HAP-1 (cell line): ENCODE measurements at places on chromosomes 13 and 19.

DNA sequence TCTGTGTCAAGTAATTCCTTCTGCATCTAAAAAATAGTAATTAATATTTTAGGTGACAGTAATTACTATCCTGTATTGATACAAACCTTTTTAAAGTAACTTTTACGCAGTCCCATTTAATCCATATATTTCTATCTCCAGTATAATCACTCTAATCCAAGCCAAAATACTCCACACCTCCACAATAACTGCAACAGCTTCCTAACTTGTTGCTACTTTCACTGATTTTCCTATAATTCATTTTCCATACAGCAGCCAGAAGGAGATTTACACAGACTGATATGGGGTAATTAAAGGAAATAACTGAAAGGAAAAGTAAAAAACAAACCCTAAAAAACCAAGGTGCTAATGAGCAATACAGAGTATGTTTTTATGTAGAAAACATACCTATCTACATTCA is 64.9 kb downstream of the RBM26 start:
- no peak for DNase-seq

GRCh38 chr13:21606251-21606650 is 2.3 kb upstream of the MICU2 start:
- no peak for DNase-seq

DNA sequence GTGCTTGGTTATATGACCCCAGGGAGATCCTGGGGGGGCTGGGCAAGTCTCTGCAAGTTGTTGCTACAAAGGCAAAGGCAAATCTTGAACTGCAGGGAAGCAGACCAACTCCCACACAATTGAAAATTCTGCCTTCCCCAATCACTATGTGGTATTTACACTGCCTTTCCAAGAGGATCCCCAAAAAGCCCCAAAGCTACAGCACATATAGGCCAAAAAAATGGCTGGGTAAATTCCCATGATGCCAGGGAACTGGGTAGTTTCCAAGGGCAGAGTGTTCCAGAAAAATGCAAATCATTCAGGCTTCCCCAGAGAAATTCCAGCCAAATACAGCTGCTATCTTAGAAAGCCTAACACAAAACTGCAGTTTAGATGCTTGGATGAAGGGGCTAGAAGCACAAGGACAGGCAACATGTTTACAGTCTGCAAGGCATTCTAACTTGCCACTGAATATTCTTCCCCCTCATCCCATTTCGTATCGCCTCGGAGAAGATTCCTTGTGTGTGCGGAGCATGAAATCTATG is 6.2 kb downstream of the FOXO1 start:
- no peak for DNase-seq

DNA sequence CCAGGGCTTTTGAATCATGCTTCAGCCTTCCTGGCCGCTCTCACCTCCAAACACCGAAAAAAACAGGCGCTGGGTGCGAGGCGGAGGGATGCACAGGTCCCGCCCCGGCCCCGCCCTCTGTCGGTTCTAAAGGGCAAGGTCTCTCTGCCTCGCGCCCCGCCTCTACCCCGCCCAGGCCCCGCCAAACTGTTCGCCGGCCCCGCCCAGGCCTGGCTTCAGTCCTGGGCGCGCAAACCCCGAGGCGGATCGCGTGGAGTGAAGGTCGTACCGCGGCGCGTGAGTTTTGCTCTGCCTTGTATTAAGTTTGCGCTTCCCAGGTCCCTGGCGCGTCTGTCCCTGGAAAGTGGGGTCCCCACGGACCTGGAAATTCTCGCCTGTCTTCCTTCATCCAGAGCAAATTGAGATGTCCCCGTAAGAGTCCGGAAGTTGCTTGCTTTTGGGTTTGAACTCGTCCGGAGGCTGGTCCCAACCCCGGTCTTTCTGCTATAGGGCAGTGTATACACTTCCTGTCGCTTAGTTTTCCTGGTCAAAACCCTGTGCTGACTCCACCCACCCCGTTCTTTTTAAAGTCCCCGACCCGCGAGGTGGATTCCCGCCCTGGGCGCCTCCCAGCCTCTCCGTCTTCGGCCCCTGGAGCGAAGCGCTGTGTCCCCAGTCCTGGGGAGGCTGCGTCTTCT is 8.4 kb downstream of the ZNF808 start:
- DNase-seq: no peak

- no peak for DNase-seq
Observed at GRCh38 chr13:42486711-42487198, 87.2 kb upstream of the TNFSF11 start.

GRCh38 chr19:55540619-55541018 is 3.7 kb upstream of the SBK2 start:
- no peak for DNase-seq

GRCh38 chr13:35345992-35346391 is 130.5 kb downstream of the MAB21L1 start:
- DNase-seq: no peak

- DNase-seq: no peak
Observed at GRCh38 chr13:102141625-102142472, 260.0 kb downstream of the FGF14 start.

DNA sequence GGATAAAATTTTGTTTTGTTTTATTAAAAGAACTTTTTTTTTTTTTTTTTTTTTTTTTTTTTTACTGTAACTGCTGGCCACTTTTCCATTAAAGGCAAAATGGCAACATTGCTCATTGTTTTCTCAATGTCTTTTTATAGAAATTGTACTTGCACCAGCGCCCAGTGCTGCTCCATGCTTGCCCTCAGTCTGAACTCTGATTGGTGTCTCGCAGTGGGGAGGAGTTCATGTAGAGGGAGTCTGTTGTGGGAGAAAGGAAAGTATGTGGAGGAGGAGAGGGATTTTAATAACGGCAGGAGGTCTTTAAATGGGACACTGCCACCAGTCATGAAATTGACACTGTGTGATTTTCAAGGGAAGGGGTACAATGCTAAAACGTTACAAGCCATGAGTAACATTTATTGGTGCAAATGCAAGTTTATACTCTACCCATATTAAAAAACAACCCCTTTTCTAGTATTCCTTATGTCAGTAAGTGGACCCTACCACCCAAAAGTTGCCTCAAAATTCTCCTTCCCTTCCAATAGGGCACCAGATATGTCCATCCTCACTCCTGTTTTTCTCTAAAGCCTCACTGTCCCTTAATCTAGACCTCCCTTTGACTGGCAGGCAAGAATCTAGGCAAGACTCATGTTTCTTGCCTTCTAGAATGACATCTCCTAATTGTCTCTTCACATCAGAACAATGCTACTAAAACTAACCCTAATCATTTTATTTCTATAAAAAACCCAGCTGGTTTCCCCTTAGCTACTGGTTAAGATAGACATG is 3.2 kb downstream of the RASL11A start:
- no peak for DNase-seq

DNA sequence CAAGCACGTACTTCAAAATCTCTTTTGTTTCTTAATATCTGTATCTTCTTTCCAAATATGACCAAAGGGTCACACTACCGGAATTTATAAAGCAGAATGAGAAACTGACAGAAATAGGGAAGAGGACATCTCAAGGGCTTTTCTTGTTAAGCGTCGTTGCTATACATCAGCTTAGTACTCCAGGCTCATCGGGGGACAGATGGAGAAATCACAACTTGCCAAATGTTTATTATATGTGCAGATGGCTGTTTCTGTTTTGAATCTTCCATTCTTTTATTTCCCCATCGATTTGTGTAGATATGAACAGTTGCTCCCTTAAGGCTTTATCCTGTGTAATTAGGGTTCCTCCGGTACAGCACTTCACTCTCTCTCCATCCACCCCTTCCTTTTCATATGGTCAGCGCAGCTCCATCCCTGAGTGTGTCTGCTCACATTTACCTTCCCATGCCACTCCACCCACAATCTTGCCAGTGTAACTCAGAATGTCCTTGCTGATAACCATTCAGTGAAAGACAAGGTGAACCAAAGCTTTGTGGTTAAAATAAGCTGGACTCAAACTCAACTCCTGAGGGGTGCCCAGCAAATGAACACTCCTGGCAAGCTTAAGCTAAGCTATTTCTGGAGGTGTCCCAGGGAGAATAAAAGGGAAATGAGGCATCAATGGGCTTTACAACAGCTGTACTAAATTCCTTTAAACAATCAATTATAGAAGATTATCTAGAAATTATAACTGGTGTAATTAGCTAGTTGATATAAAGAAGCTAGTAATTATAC is 51.3 kb downstream of the TBC1D4 start:
- no peak for DNase-seq

- DNase-seq: no peak
Observed at GRCh38 chr13:76597868-76598267, 288.3 kb downstream of the KCTD12 start.

- DNase-seq: no peak
Observed at GRCh38 chr13:31195616-31196015, 4.2 kb upstream of the B3GLCT start.

- DNase-seq: no peak
Observed at GRCh38 chr13:23671897-23672296, 101.7 kb downstream of the TNFRSF19 start.

DNA sequence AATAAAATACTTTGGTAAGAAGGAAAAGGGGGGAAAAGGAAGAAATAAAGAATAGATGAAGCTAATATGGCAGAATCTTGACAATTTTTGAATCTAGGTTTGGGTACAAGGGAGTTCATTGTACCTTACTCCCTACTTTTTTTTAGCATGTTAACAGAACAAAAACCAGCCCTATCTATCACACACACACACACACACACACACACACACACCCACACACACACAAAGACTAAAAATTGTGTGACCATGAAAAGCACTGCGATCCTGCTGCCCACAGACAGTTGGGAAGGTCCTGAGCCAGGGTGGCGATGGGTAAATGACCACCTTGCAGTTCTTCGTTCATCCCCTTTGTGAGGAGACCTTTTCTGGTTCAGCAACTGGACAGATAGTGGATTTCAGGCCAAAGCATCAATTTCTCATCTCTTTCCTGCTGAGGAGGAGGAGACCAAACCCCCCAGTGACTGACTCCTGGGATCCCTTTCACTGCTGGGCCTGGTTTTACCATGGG is 91.8 kb downstream of the SIPA1L3 start:
- no peak for DNase-seq

DNA sequence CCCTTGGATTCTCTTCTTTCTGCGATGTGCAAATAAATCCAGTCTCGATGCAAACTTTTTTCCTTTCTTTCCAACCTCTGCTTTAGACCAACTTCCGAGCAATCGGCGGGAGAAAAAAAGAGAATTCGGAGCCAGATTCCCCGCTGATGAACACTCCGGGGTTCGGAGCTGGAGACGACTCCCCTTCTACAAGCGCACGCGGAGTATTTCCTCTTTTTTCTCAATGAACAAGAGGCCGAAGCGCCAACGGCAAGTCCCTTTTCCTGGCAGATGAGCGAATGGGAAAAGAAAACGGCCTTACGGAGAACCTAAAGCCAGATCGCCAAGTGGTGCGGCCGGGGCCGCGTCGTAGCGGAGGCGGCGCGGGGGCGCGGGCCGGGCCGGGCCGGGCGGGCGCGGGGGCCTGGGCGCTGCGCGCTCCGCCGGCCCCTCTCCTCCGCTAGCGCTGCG is 250 bp downstream of the SPRY2 start:
- no peak for DNase-seq

GRCh38 chr19:5588441-5588840 is 20.7 kb upstream of the TINCR start:
- DNase-seq: no peak

DNA sequence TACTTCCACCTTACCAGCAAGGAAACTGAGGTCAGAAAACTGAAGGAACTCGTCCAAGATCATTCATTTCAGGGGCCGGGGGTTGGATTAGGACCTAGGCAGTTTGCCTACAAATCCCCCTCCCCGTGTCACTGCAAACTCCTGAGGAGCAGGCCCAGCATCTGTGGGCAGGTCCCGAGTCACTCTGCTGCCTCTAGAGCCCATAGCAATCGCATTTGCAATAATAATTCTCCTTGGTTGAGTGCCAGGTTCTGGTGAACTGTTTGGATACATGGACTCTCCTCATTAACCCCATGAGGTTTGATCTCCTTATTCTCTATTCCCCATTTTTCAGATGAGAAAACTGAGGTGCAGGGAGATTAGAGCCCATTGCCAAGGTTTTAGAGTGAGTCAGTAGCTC is 903 bp downstream of the PIN1 start:
- DNase-seq: no peak

- no peak for DNase-seq
Observed at GRCh38 chr19:18433015-18433691, 4.8 kb downstream of the ISYNA1 start.

- DNase-seq: no peak
Observed at GRCh38 chr13:60328073-60328472, 68.9 kb upstream of the TDRD3 start.

- DNase-seq: no peak
Observed at GRCh38 chr13:97069050-97069815, 75.0 kb upstream of the OXGR1 start.

DNA sequence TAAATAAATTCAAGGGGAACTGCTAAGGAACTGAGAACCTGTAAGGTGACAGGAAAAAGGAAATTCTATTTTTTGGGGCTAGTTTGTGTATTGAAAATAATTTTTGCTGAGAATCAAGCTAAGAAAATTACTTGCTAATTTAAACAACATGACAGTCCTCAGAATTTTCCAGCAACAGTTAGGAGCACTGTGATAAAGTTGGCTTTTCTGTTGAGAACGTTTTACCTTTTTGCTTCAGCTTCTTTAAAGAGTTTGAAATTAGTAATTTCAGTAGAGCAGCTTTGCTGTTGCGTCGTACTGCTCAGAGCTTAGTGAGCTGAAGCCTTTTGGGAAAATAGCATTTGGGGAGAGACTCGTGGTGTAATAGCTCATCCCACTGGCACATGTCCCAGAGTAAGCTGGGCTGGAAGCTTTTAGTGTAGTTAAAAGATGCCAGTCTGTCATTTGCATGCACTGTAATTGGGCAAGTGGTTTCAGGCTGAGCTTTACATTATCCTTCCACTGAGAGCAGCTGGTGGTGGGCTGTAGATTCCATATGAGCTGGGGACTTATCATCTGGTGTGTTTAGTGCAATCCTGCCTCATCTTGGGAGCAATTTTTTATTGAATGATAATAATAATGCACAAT is 69.8 kb downstream of the LRCH1 start:
- no peak for DNase-seq

DNA sequence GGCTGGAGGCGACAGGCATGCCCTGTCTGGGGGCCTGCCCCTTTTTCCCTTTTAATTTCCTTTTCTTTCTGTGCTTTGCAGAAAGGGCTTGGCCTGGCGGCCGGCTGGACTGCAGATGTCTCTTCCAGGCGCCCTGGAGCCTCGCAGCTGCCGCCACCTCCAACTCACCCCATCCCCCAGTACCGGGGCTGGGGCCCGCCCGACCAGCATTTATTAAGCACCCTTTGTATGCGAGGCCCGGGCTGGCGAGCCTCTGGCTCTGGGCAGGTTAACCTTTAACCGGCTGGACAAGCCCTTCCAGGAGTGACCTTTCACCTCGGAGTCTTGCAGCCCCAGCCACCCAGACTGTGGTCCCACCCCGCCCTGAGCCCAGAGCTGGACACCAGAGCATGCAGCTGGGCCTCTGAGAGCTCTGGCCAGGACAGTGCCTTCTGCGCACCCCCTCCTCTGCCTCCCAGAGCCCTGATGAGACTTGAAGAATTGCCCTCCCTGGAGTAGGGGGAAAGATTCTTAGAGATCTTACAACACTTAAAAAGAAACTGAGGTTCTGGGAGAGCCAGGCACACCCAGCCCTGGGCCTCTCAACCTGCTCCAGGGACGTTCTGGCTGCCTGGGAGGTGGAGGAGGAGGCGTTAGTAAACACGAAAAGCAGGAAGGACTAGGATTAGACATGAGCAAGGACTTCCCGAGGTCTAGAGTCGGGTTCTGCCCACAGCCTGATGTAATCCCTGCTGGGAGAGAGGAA is 1.1 kb upstream of the NR2F6 start:
- DNase-seq: no peak
